Stimulated activated CD8-positive, alpha-beta memory T cell treated with anti-CD3 and anti-CD28 coated beads, Interleukin-2, amount 100 ng/mL, for 1 hour (primary cell): ENCODE measurements at places on chromosomes 1 and 21.

DNA sequence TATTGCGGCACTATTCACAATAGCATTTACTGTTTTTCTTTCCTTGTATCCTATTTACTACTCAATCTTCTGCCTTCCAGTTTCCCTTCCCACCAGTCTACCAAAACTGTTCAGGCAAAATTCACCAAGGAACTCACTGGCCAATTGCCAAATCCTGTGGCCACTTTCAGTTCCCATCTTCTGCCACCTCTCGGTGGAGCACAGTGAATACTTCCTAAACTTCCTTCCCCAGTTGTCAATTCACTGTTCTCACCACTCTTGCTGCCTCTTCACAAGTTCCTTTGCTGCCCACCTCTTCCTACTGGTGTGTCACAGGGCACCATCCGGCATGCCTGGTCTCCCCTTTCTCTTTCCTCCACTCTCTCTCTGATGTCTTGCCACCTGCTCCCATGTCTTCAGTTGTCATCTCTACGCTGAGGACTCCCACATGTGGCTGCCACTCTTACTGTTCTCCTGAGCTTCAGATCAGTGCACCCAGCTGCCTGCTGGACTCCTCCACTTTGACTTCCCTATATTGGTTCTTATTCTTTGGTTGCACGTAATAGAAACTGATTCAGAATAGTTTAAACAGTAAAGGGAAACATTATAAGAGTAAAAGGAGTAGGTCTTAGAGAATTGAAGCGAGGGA is 114.4 kb downstream of the PIK3R3 start:
- no peak for DNase-seq

DNA sequence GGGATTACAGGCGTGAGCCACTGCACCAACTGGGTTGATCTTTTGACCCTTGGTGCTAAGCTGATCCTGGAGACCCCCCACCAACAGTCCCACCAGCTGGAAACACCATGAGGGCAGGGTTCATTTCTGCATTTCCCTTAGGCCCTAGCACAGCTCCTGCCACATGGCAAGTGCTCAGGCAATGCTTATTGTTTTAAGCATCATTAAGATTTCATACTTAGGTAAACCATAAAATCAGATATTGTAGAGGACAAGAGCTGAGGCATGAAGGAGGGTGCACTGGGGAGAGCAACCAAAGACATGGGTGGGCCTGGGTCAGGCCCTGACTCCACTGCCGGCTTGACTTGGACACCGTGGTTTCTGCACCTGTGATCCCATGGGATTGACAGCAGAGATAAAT is 17.7 kb downstream of the CHIT1 start:
- no peak for DNase-seq

DNA sequence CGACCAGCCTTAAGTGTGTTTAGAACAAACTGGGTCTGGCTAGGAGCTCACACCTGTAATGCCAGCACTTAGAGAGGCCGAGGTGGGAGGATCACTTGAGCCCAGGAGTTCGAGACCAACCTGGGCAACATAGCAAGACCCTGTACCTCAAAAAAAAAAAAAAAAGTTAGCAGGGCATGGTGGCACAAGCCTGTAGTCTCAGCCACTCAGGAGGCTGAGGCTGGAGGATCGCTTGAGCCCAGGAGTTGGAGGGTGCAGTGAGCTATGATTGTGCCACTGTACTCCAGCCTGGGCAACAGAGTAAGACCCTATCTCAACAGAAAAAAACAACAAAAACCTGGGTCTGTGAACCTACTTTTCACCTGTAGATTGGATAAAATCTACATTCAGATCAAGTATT is 54.6 kb downstream of the PIK3CD start:
- DNase-seq, result no peak

- DNase-seq, result no peak
Observed at GRCh38 chr1:23564529-23565122, 5.3 kb upstream of the ID3 start.

DNA sequence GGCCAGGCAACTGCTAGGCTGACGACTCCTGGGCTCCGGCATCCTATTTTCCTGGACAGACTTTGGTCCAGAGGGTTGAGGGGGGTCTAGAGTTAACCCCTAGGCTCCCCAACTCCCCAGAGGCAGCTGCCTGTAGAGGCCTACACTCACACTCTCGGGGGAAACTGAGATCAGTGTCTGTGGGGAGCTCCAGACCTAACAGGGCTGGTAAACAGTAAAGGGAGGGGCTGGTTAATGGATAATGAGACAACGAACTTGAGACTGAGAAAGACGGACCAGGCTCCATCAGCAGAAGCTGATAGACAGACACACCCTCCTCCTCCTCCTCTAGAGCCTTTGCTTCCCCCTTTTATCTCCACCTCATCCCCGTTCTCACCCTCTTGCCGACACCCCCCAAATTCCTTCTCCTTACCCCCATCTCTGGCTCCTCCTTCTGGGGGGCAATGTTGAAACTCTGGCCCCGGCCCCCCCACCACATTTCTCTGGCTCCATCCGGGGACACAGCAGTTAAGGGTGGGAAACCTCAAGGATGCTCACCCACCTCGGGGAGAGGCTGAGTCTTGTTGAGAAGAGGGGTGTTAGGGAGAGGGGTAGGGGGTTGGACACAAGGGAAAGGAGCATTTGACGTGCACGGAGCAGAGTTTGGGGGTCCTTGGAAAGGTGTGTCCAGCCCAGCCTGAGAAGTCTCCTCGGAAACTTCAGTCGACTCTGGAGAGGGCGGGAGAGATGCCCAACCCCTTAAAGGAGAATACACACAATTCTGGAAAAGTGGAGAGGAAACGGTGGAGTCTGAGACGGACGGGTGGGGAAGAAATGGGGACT is at the start of gene MTMR11:
TSS of gene MTMR11 (minus strand) at position 710 of the 822 bp plus-strand sequence. CDS start at position 478, 232 bp downstream.
- no peak for DNase-seq
